ENCODE measurements at places on chromosomes 13 and 19.

DNA sequence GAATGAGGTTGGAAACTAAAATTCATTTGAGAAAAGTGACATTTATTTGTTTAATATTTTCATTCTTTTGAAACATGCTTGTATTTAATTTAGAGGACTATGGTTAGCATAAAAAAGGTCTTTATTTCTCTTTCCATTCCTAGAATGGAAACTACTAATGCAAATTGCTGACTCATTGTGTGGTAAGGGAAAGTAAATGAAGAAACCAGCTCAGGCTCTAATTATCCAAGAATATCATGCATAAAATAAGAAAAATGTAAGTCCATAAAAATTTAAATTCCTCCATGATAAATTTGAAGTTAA lies 777.0 kb upstream of the SLITRK1 start:
- H3K4me1 ChIP-seq: no peaks in the 10 kb centered on the region
- H3K36me3 ChIP-seq: no peaks in the 10 kb centered on the region
- H3K4me3 ChIP-seq: no peak overlapping the region
- DNase-seq: no peak
- no peak overlapping the region for H3K27ac ChIP-seq

- H3K4me3 ChIP-seq: no peak overlapping the region
- H3K4me1 ChIP-seq: peaks cover 3% of the 10 kb centered on the region
- no peak overlapping the region for H3K27ac ChIP-seq
- no peaks in the 10 kb centered on the region for H3K27me3 ChIP-seq
Observed at GRCh38 chr13:79312340-79312855, 93.7 kb downstream of the RBM26 start.

- H3K4me1 ChIP-seq: peaks cover 6% of the 10 kb centered on the region
- no peak for DNase-seq
- H3K27me3 ChIP-seq: no peaks in the 10 kb centered on the region
Observed at GRCh38 chr19:4103080-4103433, 20.9 kb downstream of the MAP2K2 start.

- DNase-seq: peak; percentile 63
- no peak overlapping the region for H3K4me3 ChIP-seq
- no peaks in the 10 kb centered on the region for H3K4me1 ChIP-seq
- no peaks in the 10 kb centered on the region for H3K36me3 ChIP-seq
- H3K27ac ChIP-seq: no peak overlapping the region
Observed at GRCh38 chr19:54674021-54674617, 11.3 kb downstream of the LILRB4 start.

DNA sequence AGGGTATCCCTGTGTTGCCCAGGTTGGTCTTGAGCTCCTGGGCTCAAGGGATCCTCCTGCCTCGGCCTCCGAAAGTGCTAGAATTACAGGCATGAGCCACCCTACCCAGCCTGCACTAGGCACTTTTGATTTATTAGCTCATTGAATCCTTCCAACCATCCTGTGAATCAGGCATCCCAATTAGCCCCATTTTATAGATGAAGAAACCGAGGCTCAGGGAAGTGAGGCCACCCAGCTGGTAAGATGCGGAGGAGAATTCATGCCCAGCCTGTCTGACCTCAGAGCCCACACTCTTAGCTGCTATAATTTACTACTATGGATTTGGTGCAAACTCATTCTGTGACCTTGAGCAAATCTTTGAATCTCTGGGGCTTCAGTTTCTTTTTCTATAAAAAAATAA lies 17.8 kb upstream of the CACNG8 start:
- no peaks in the 10 kb centered on the region for H3K36me3 ChIP-seq
- no peak for DNase-seq
- no peak overlapping the region for H3K4me3 ChIP-seq
- no peaks in the 10 kb centered on the region for H3K27me3 ChIP-seq
- no peak overlapping the region for H3K27ac ChIP-seq

GRCh38 chr13:32468502-32469142 lies 40.7 kb upstream of the N4BP2L1 start:
- no peak overlapping the region for H3K4me3 ChIP-seq
- H3K36me3 ChIP-seq: no peaks in the 10 kb centered on the region
- no peak for DNase-seq

GRCh38 chr13:110640591-110641029 lies 25.3 kb downstream of the NAXD start:
- no peak overlapping the region for H3K27ac ChIP-seq
- no peak for DNase-seq
- H3K4me3 ChIP-seq: no peak overlapping the region
- H3K4me1 ChIP-seq: peaks cover 4% of the 10 kb centered on the region
- H3K36me3 ChIP-seq: peaks cover 28% of the 10 kb centered on the region
